ENCODE measurements at places on chromosomes 13 and 19.

DNA sequence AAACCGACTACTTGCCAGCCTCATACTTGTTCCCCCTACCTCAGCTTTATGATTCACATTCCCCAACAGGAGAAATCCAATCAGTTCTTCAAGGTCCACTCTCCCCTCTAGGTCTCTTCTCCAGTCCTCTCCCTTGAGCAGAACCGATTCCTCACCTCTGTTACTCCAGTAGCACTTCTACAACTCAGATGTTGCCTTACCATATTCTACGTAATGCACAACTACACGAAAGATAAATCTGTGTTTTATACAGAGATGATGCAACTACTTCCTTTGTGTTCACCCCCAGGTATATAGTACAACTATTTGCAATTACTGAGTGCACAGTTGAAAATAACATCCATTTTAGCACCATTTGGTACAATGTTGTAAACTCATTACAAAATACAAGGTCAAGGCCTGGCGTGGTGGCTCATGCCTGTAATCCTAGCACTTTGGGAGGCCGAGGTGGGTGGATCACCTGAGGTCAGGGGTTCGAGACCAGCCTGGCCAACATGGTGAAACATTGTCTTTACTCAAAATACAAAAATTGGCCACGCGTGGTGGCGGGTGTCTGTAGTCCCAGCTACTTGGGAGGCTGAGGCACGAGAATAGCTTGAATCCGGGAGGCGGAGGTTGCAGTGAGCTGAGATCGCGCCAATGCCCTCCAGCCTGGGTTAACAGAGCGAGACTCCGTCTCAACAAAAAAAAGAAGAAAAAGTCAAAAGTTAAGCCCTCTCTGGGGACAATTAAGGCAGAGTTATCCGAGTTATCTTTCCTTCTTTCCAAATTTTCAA is 2.8 kb upstream of the WBP4 start:
- no peak for DNase-seq

DNA sequence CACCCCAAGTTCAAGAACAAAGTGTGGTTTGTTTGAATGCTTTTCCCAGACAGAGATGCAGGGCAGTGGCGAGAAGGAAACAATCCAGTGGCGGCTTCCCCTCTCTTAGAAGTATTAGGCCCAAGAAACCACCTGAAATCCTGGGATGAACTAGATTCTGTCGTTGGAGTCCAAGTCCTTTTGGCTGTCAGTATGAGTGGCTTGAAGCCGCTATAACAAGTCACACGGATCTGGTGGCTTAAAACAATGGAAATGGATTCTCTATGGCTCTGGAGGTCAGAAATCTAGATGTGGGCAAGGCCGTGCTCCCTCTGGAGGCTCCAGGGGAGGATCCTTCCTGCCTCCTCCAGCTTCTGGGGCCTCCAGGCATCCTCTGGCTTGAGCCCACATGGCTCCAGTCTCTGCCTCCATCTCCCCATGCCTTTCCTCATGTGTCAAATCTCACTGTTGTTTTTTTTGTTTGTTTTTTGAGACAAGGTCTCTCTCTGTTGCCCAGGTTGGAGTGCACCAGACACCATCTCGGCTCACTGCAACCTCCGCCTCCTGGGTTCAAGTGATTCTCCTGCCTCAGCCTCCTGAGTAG is 97.7 kb downstream of the GNG7 start:
- DNase-seq: no peak

- DNase-seq: no peak
Measured at GRCh38 chr13:39956036-39956435, 300.6 kb downstream of the COG6 start.

GRCh38 chr13:91211510-91211909 is 136.0 kb upstream of the MIR17HG start:
- no peak for DNase-seq

DNA sequence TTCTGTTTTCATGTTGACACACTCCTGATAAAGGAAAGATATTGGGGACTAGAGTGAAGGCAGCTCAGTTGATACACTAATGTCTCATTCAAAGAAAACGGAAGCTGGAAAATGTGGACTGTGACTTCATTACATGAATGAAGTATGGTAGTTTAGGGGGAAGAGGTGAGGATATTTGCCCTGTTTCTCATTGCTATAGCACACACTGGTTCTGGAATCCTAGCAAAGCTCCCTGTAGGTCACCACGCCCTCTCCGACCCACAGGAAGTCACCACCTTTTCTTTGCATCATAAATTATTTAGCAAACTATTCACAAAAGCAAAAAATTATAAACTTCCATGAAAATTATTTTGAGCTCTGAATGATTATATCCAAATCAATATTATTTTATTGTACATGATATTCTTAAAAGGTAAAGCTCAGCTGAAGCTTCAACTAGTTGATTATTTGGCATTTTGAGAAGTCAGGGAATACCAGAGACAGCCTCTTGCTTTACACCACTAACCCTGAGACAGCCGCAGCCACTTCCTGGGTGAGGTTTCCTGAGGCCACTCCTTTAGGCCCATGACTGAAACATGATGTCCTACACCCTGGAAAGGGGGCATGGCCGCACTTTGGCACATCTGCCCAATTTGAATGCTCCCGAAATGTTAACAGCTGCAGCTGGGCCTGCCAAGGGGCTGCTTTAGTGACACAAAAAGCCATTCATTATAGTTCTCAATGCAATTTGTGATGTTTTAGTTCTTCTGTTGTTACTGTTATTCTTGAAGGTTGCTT is 50.0 kb upstream of the WDFY2 start:
- DNase-seq: peak; percentile 84

DNA sequence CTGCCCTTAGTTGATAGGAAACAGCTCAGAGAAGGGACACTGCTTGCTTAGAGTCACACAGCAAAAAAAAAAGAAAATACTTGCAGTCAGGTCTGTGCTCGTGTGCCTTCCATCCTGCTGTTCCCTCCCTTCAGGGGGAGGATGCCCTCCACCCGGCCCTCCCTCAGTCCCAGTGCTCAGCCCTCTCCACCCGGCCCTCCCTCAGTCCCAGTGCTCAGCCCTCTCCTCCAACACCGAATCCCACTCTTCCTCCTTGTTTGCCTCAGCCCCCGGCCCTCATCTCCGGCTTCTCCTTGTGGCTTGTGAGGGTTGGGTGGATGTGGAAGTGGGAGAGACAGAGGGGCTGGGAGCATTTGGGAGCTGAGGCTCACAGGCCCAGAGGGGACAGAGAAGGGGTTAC is 5.8 kb downstream of the TFPT start:
- DNase-seq: no peak

- no peak for DNase-seq
Measured at GRCh38 chr19:30131722-30132291, 189.8 kb downstream of the URI1 start.

- DNase-seq: peak; percentile 34
Measured at GRCh38 chr13:43316946-43317353, 293.6 kb downstream of the DNAJC15 start.

DNA sequence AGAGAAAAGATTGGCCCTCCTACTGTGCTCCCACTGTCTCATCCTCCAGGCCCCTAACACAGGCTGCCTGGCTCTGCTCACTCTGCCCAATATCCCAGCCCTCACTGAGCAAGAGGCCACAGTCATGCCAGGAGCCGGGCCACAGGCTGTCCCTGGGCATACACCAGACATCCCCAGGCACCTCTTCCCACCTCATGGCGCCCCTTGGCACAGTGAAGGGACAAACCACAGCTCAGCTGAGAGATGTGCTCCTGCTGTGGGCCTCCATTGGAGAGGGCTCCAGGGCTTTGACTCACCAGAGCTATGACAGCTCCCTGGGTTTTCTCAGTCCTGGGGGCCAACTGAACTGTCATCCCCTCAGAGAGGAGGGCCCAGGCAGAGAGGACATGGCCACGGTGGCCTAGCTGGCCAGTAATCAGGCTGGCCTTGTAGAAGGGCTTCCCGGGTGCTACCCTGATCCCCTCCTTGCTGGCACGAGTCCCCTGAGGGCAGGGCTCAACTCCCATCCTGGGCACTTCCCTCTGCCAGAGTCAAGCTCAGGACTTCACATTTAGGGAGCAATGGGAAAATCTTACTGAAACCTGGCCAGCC is 220.9 kb downstream of the TUBA3C start:
- no peak for DNase-seq

DNA sequence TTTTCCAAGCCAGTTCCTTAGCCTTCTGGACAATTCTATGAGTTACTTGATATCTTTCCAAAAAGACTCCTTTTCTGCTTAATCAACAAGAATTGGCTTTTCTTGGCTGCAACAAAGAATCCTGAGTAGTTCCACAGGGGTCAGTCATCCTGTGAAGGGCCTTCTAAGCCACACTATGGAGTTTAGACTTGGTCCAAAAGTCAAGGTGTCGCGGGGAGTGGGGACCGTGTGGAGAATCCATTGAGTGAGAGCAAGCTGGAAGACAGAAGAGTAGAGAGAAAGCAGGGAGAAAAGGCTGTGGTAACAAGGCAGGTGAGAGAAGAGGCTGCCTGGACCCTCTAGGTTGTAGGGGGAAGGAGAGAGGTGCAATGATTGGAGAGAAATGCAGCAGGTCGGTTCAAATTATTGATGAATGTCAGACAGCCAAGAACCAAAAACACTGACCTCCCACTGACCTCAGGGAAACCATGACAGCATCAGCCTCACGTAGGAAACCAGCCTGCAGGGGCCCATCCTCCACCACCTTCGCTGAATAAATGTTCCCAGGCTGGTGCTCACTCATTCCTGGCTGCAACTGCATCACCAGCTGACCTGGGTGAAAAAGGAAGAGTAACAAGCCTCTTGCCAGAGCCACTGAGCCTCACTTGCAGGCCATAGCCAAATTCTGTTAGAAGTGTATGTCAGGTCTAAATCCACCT is 7.1 kb upstream of the IFT88 start:
- DNase-seq: no peak

GRCh38 chr19:46745521-46746280 is at the start of gene FKRP:
FKRP (plus strand) TSS chr19:46746057; CDS start chr19:46755451, 9,394 bp downstream.
- DNase-seq: no peak

- no peak for DNase-seq
Measured at GRCh38 chr19:55483706-55484592, 1.0 kb upstream of the NAT14 start.

GRCh38 chr13:112469071-112469745 is 93.1 kb downstream of the SPACA7 start:
- no peak for DNase-seq

DNA sequence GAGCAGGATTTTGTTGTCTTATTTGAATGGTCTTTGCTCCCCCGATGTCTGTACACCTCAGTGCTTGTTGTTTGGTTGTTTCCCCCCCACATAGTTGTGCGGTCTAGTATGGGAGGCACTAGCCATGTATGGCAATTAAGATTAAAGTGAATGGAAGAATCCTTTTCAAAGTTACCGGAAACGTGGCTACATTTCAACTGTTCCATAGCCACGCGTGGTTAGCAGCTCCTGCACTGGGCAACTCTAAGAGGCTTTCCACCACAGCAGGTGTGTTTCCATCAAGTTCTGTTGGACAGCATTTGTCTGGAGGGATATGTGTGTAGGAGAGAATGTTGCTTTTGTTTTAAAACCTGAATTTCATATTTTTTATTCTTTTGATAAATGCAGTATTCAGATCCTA is 247.3 kb downstream of the GGACT start:
- DNase-seq: no peak

- DNase-seq: no peak
Measured at GRCh38 chr19:13505761-13506470, 363 bp downstream of the CACNA1A start.

DNA sequence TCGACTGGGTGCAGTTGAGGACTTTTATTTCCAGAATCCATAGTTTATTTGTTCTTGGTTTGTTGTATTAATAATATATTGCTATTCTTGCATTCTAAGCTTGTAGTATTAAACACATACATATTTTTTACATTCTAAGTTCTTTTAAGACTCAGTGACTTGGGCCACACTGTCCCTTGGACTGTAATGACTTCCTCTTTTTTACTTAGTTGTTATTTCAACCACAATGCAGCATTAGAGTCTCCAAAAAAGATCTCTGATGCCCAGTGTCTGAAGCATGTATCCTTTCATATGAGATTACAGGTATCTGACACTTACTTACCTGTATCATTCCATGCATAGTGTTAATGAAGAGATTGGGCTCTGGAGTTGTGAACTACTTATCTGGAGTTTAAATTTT is 864.9 kb upstream of the PCDH20 start:
- no peak for DNase-seq

GRCh38 chr19:15701757-15702533 is 25.9 kb upstream of the OR10H2 start:
- DNase-seq: no peak

GRCh38 chr19:13091400-13092157 is 11.1 kb downstream of the LYL1 start:
- DNase-seq: no peak

- DNase-seq: no peak
Measured at GRCh38 chr13:35763782-35764123, 287.3 kb upstream of the MAB21L1 start.

DNA sequence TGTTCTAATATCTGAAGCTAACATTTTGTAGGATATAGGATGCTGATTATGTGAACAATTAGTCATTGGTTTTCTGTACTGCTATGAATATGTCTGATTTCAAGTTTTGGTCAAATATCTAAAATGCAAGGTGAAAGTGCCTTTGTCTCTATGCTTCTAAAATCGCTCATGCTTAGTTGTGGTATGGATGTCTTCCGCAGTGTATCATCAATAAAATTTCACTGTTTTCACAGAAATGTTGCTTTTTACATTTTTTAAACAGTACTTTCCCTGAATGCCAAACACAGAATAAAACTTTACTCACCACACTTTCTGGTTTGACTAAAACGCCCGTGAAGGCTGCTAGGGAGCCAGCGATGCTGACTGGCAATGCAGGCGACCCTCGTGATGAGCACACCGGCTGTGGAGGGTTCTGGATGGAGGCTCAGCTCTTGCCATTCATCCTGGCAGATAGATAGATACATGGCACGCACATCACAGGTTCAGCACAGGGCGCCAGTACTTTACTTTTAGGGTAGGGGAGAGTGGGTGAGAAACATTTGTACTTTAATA is 40.1 kb downstream of the SLC7A9 start:
- no peak for DNase-seq

- DNase-seq: peak; percentile 17
Measured at GRCh38 chr19:38759590-38760003, 13.7 kb downstream of the LGALS7 start.

DNA sequence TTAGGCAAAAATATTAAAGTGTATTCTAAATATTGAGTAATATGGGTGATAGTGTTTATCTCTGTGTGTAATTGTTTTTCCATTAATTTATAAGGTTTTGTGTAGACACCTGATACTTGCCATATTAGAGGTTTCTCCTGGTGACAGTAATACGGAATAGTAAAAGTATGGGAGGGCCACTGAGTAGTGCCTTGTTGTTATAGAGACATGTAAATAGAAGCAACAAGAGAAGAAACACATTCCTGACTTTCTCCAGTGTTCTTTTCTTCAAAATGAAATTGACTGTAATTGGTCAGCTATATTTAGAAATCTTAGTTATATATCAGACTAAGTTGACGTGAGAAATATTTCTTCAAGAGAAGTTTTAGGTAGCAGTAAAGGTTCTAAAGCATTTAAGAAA is 18.5 kb downstream of the RNASEH2B start:
- DNase-seq: no peak

DNA sequence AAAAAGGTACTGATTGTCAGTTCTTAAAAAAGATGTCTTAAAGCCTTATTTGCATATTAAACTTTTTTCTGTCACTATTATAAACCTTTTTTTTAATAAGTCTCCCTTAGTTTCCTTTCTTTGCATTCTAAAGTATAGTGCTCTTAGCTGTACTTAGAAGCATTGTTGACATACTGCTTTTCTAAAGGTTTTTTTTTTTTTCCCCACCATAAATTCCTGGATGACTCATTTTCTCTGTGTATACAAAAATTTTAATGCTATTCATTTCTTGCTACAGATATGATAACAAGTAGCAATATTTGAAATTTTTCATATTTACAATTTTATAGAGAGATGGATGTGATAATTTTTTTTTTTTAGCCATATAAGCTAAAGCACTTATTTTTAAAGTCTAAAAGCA is 43.5 kb downstream of the METTL21C start:
- DNase-seq: no peak

GRCh38 chr19:48623556-48624066 is 4.3 kb downstream of the SPHK2 start:
- no peak for DNase-seq

Data from inflammatory macrophage (primary cell).